Stimulated activated CD4-positive, alpha-beta T cell treated with anti-CD3 and anti-CD28 coated beads, Interleukin-4, amount 100 ng/mL, for 24 hours (primary cell): ENCODE measurements at places on chromosomes 1 and 21.

DNA sequence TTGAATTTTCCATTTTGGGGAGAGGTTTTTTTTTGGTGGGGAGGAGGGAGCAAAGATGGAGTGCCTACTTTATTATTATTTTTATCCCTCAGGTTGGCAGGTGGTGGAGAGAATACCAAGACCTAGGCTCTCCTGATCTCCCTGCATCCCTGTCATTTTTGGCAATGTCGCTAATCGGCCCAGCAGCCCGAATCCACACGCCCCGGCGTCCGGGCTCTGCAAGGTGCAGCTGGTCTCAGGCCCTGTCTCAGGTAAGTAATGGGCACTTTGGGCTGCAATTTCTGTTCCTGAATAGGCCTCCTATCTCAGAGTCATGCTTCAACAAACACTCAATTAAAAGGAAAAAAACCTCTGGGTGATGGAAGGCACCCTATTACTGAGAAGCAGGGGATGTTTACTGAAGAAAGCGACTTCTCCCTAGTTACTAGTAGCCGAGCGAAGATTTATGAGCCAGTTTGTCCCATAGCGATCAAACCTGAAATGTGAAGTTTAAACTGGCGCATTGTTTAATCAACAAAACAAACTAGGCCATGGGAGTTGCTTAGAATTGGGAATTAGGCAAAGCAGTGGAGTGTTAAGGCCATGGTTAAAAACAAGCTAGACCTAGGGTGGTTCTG is 137.8 kb downstream of the RWDD3 start:
- DNase-seq: no peak

GRCh38 chr1:181746224-181746623 is 262.9 kb downstream of the CACNA1E start:
- no peak for DNase-seq

DNA sequence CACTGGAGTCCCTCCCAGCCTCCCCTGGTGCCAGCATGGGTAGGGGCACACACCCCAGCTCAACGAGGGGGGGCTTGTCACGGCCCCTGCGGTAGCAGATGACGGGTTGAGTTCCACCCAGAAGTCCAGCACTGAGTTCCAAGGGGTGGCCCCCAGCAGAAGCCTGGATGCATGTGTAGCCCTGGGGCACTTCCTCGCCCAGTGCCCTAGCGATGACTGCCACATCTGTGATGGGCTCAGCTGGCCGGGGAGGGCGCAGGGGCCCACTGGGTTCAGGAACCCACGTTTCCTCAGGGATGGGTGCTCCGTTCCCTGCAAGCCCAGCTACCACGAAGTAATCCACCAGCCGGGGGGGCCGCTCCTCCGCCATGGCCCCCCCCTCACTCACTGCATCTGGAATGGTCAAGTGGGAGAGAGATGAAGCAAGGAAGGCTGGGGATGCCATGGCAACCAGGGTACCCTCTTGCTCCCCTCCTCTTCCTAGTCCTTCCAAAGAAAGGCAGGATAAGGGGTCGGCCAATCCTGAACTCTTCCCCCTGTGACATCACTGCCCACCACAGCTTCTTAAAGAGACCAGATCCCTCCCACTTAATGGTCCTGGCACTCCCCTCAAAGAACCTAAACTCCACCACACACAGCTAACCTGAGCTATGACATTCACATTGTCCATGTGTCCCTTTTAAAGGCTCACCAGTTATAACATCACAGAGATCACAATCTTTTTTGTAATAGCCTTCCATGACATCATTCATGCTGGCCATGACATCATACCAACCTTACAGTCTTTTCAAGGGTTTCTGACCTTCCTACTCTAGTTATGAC is 2.3 kb downstream of the DENND4B start:
- no peak for DNase-seq

DNA sequence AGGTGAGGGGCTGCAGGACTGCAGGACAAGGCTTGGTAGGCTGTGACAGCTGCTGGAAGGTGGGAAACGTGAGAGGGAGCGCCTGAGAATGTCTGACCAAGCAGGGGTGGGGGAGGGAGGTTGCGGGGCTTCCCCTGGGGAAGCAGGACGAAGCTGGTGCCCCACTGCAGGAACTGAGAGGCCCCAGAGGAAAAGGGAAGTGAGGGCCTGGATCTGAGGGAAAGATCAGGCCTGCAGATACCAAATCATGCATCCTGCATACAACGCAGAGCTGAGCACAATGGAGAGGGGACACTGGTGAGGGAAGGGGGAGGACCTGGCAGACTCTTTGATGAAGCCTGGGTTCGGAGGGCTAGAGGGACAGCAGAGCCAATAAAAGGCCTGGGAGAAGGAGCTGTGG is 65.7 kb upstream of the BACE2 start:
- DNase-seq: no peak
